ENCODE measurements at places on chromosomes 6 and 20. TPM values are rescaled to one million over a fixed set of nuclear protein-coding genes. Genes with fewer than 3 reads are reported as not detected.

- peak; percentile 61 for DNase-seq
Observed at GRCh38 chr6:30411515-30412207, 66.7 kb downstream of the RPP21 start.

DNA sequence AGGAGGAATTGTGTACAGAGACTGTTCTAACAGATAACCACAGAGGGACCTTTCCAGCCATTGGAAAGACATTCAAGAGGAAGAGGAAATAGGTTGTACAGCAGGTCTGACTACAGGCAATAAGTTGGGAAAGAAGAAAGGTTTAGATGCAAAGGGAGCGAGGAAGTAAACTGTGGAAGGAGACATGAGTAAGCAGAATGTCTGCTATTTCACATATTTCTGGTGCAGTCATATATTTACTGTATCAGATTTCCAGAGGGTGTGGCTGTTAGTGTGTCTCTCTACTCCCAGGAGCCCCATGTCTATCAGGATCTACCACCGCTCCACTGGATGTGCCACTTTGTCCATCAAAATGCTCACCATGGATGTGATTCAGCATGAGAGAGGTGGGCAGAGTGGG lies 25.9 kb downstream of the MRS2 start:
- no peak for DNase-seq

DNA sequence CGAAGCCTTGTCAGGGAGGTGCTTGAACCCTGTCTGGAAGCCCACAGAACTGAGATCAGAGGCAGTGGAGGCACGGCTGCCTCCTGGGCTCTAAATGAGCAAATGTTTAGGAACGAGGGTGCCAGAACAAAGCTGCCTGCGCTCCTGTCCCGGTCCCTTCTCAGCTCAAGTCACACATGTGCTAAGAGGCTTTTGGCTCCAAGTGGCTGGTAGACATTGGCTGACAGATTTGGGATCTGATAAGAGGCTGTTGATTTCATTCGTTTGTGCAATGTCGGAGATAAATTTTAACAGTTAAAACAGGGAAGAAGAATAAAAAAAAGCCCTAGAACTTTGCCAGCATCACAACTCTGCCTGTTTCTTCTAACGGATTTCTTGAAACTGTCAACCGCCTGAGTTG lies 191.8 kb downstream of the NRN1 start:
- DNase-seq, result no peak

GRCh38 chr6:106469882-106470281 lies 109.4 kb downstream of the CRYBG1 start:
- DNase-seq, result no peak

DNA sequence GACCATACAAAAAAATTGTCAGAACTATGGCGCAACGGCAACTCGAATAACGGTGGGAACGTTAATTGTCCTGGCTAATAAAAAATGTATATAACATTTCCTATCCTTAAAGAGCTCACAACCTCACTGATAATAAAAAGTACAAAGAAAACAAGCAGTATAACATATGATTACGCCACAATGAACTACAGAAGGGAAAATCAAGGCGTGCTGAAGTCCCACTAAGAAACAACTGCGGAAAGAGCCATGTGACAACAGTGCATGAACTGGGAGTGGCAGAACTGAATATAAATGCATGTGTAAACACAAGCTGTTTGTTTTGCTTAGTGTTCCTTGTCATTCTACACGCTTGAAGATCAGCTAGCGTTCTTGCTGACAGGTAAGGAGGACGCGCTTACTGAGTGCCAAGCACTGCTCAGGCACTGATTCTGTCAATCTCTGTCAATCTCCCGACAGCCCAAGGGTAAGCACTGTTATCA lies 466 bp upstream of the PSMB1 start:
- DNase-seq, result peak; percentile 44

DNA sequence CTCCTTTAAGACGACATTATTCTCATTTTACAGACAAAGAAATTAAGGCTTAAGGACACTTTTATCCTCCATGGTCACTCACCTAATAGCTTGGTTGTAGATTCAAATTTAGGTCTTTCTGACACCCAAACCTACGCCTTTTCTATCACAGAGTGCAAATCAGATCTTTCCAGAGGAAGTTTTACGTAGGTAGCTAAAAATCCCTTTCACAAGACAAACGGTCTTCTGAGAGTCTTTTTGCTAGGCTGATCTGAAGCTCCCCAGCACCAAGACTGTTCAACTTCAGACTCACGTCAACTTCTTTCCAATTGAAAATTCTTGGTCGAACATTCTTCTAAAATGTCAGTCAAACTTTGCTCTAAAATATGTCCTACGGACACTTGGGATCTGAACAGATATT lies 46.5 kb downstream of the BLOC1S5 start:
- DNase-seq, result no peak

DNA sequence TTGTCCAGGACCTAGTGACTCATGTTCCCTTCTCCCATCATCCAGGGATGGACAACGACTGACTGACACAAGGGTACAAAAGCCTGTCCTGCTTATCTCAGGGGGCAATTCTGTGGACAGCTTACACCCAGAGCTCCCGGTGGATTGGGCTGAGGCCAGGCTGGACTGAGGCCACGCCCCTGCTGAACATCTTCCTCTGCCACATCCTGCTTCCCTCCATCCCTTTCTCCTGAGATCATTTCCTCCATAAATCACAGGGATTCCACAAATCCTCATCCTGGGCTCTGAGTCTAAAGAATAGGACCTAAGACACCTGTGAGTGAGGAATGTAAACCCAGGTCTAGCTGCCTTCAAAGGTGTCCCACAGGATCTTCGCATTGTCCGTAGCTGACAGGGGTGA lies 30.4 kb upstream of the RNF24 start:
- no peak for DNase-seq

GRCh38 chr20:45459606-45460005 lies 9.9 kb upstream of the WFDC2 start:
- DNase-seq, result no peak

DNA sequence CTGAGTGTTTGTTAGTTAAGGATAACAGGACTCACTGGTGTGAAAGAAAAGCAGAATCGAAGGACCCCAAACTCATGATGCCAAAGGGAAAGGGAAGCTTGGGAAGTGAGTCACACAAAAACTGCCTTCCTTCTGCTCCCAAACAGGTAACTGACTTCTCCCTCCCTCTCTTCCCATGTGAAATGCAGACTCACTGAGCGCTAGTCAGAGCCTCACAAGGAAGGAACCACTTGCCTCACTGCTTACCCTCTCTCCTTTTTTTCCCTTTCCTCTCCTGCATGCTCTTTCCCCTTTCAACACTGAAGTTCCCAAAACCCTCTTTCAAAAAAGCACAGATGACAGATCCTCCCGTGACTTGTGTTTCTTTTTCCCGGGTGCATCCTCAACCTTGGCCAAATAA lies 56.4 kb downstream of the LYRM4 start:
- no peak for DNase-seq

GRCh38 chr6:22401932-22402331 lies 105.1 kb upstream of the PRL start:
- no peak for DNase-seq

GRCh38 chr6:142356201-142356883 lies 54.5 kb downstream of the ADGRG6 start:
- no peak for DNase-seq

GRCh38 chr6:72677740-72678139 lies 55.9 kb downstream of the KCNQ5 start:
- DNase-seq, result no peak

- DNase-seq, result no peak
Observed at GRCh38 chr6:165890404-165890735, 227.3 kb upstream of the PDE10A start.

- no peak for DNase-seq
Observed at GRCh38 chr6:151440498-151440897, 11.4 kb downstream of the RMND1 start.

DNA sequence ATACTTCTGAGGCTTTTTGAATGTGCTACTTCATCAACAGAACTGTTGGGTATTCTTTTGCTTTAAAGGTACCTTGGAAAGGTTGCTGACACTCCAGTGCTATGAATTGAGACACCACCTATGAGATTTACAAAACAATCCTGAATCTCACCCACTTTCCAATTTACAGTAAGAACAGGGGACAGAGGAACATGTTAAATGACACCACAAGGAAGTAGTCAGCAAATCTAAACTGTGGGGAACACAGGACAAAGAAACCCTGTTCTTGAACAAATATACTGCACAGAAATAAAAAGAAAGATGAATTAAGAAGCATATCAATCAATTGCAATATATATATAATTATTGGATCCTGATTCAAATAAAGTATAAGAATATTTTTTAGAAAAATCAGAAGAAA lies 216.7 kb upstream of the ARID1B start:
- DNase-seq, result no peak

DNA sequence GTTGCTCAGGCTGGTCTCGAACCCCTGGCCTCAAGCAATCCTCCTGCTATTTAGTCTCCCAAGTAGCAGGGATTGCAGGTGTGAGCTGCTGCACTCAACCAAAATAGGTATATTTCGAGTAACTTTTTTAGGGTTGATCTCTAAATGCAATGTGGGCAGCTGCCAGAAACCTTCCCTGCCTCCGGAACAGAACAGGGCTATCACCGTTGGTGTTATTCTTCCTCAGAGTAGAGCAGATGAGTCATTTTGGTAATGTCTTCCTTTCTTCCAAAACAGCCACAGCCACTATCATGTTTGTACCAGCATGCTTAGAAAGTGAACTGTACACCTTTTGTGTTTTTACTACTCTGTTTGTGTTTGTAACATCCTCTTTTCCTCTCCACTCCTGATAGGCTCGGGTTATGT lies 44.1 kb downstream of the SNX9 start:
- DNase-seq, result no peak

DNA sequence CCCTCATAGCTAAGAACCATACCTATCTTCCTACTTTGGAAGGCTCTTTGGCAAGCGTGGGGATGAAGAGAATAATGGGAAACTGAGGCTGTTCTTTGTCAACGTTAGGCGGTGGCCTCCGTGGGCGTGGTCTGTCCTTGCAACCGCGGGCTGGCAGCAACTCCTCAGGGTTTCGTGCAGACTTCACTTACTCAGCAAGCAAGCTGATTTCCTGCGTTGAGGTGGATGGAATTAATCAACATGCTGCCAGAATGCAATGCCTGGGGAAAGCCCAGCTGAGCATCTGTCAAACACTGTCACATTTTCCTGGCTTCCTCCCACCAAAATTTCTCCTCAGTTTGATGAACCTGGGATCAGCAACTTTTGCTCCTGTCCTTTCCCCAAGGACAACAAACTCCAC lies 9.2 kb upstream of the IL17F start:
- no peak for DNase-seq

- DNase-seq, result no peak
Observed at GRCh38 chr6:127366282-127367022, 23.0 kb upstream of the ECHDC1 start.

- no peak for DNase-seq
Observed at GRCh38 chr6:11231564-11232192, 790 bp downstream of the NEDD9 start.

DNA sequence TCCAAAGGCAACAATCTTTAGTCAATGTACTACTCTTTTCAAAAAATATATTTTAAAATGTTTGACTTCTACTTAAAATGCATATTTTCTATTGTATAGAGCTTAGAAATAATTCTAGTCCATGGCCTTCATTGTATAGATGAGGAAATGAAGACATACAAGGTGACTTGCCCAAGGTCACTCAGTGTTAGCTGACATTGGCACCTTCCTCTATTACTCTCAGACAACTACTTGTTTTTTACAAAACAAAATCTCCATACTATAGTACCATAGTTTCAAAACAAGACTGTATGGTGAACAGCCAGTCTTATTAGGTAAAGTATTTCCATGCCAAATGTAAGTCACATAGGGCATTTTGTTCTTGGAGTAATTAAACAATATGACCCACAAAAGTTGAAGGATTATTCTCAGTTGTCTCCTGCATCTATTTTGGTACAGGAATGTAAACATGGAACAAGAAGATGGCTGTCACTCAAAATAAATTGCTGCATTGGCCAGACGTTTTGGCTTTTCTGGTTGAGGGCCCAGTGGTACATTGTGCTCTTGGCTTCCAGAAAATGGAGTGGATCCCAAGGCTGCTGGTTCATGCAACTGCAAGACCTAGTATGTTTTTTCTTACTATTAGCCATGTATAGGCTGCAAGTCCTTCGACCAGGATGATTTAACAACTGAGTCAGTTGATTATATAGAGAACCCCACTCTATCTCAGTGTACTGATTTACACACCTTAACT lies 54.3 kb upstream of the NOX3 start:
- DNase-seq, result no peak

GRCh38 chr6:37840940-37841300 lies 21.4 kb downstream of the ZFAND3 start:
- DNase-seq, result no peak

- DNase-seq, result no peak
Observed at GRCh38 chr6:65610746-65611145, 96.3 kb downstream of the EYS start.

- DNase-seq, result no peak
Observed at GRCh38 chr20:19512886-19513677, 245.0 kb upstream of the RIN2 start.

DNA sequence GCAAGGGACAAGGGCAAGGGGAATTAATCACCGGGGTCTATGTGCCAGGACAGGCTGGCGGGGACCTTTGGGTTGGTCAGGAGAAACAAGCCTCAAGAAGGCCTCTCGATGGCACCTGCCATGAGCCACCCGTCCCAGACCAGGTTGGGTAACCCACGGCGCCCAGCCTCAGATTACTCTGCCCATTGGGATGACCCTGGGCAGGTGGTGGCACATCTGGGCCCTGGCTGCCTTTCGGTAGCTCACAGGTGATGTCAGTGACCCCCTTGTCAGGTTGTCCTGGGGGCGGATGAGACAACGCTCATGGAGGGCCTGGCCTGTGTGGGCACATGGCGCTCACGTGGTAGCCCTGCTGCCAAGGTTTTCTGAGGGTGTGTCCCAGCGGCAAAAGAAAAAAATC lies 152.2 kb downstream of the SYCP2 start:
- DNase-seq, result no peak

- DNase-seq, result no peak
Observed at GRCh38 chr20:57777911-57778310, 68.1 kb upstream of the PMEPA1 start.

SLC17A1 gene
- total RNA-seq, result not detected

PLN gene
- total RNA-seq, result 2,342 TPM

GRM1 gene
- total RNA-seq, result 2.2 TPM

MAS1 gene
- total RNA-seq, result not detected

PI3 gene
- not detected for total RNA-seq

DTNBP1 gene
- 20.8 TPM for total RNA-seq

ZNF292 gene
- 29.4 TPM for total RNA-seq

RAET1L gene
- not detected for total RNA-seq

TRIM10 gene
- not detected for total RNA-seq

IMPG1 gene
- total RNA-seq, result not detected

GNAS gene
- total RNA-seq, result 1,453 TPM

RAB44 gene
- total RNA-seq, result not detected

BPIFB4 gene
- not detected for total RNA-seq

GPSM3 gene
- 4.1 TPM for total RNA-seq
